Anterior cingulate cortex (tissue), 58 donors: ENCODE measurements at places on chromosomes 13 and 19.

DNA sequence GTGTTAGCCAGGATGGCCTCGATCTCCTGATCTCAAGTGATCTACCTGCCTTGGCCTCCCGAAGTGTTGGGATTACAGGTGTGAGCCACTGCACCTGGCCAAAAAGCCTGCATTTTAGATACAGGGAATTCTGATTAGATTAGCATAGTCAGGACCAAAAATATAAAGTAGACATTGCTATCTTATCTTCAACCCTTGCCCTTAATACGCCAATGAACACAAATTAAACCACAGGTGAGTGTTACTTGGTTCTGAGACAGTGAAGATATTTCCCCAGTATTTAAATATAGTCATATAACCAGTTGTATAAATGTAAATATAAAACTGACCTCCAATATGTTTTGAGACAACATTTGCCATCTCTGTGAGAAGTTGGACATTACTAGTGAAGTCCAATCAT is 52.1 kb upstream of the STK24 start:
- no peak for DNase-seq

DNA sequence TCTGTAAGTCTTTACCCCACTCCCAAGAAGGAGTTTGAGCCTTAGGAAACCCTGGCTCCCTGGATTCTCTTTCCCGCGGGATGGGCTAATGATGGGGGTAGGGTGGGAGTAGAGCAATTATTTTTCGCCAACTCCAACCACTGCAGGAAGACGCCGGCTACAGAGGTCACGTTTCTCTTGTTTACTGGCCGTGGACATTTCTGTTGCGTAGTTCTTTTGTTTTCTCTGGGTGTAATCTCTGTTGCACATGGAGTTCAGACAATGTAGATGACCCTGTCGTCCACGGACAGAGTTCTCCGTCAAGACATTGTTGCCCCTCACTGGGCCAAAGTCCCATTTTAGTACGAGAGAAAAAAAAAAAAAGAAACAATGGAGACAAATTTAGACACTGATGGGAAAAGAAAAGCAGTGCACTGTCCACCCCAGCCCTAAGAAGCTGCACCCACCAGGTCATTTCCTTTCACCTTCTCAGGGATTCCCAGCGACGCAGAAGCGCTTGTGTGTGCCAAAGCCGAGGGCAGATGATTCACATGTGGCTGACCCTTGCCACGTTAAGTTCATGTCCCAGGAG is 133.9 kb upstream of the ARGLU1 start:
- DNase-seq, result no peak

DNA sequence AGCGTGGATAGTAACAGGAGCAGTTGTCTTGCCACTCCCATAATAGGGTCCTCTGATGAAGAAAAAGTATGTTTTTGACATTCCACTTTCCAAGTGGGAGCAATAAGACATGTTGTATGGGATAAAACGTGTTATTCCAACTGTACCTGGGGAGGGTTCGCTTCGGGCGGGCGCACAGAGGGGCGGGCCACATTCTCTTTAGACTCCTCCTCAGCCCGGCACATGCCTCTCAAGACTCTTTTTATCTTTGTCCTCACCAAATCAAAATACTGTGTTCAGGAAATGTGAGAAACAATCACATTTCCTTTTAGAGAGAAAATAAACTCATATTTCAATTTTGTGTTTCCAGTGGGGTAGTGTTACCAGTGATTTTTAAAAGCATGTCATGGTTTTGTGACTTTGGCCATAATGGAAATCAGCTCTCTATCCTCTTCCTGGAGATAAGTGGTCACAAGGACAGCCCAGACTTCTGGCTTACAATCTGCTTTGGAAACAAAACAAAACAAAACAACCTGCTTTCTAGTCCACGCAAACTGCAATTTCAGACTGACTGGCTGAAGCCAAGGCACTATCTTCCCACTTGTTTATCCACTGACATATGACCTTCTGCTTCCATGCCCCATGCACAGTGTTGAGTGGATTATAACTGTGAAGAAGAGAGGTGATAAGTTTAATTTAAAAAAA is 276.1 kb downstream of the NALCN start:
- no peak for DNase-seq

DNA sequence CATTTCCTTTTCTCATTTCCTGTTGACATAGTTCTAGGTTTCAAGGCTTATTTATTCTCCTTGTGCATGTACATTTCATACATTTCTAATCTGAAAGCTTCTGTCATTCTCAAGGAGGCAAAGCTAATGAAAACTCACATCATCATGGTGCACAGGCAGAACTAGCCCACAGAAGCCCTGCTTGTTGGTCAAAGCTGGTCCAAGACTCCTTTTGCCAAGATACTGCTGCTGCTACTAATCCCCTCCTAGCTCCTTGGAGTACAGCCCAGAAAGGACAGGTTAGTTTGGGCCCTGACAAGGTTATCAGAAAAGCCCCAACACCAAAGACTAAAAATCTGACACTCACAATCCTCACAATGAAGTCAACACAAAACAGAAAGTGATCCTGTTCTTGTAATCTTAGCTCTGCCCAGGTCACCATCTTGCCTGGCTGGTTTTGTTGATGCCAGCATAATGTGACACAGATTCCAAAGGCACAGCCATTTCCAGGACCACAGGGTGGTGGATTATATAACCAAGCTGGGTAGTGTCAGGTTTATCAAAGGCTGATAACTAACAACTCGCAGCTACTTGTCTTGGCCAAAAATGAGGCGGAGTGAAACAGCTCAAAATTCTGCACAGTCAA is 417.4 kb downstream of the NDFIP2 start:
- DNase-seq, result no peak

DNA sequence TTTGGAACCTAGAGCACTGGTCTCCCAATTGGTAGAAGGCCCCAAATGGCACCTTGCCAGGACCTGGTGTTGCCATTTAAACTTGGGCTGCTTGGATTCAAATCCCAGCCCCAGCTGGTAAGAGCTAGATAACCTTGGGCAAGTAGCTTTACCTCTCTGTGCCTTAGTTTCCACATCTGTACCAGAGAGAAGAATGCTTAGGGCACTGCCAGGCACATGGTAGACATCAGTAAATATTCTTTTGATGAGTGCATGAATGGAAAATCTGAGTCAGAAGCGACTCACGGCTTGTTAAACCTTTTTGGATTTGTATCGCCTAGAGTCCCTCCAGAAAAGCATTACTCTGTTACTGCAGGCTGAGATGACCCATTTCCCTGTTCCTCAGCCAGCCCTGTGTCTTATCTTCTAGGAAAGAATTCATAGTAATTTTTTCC is 90.9 kb downstream of the SIPA1L3 start:
- DNase-seq, result no peak

GRCh38 chr19:28544451-28545261 is 668.3 kb downstream of the UQCRFS1 start:
- DNase-seq, result no peak

- DNase-seq, result no peak
Measured at GRCh38 chr19:27744926-27745768, 1467.8 kb downstream of the UQCRFS1 start.

- peak; percentile 18 for DNase-seq
Measured at GRCh38 chr19:20247016-20247683, 80.1 kb downstream of the ZNF486 start.

DNA sequence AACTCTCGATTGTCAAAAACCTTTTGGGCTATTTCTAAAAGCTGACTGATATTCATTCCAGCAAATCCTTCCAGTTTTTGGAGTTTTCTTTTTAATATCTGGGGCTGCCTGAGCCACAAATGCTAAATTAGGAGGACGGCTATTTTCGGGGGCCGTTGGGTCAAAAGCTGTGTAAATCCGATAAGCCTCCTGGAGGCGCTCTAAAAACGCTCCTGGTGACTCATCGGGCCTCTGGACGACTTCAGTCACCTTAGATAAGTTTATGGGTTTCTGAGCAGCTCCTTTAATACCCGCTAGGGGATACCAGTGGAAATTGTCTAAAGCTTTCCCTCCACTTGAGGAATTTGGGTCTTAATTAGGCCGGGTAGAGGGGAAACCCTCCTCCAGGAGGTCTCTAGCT is 66.4 kb downstream of the ZNF730 start:
- no peak for DNase-seq

DNA sequence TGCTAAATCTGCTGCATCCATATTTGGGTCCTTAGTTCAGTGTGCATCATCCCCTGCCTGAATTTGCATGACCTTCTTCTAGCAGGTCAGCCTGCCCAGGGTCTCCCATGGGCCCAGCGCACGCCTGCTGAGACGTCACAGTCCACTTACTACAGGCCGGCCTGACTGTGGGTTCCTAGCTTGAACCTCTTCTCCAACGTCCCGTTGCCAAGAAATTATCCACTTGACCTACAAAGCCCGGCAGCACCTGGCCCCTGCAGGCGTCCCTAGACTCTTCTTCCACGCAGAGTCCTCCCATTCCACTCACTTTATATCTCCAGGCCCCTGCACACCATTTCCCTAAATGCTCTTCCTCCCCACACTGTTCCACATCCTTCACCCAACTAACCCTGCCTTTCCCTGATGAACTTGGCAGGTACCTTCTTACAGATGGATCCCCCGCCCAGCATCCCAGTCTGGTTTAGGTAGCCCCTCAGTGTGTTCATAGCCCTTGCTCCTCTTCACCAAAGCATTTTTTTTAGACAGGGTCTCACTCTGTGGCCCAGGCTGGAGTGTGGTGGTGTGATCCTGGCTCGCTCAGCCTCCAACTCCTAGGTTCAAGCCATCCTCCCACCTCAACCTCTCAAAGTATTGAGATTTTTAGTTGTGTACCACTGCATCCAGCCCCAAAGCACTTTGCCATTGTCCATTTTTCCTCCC is 155.0 kb upstream of the SOX1 start:
- no peak for DNase-seq

- DNase-seq, result no peak
Measured at GRCh38 chr13:19622193-19622592, 11.3 kb upstream of the MPHOSPH8 start.

DNA sequence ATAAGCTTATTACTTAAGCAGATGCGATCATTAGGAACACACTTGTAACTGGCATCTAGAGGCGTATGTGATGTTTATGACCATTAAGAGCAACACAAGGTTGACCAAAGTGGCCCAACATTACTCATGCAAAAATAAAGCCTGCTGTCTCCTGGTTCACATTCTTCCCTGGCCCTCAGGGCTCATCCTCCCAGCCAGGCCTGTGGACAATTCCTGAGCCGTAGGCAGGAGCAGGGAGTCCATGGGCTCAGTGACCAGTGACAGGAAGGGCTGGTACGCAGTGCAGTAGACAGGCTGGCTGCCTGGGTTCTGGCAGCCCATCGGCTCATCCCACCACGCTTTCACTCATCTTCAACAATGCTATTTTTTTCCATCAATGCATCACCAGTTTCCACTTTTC is 106.0 kb downstream of the STK24 start:
- no peak for DNase-seq

DNA sequence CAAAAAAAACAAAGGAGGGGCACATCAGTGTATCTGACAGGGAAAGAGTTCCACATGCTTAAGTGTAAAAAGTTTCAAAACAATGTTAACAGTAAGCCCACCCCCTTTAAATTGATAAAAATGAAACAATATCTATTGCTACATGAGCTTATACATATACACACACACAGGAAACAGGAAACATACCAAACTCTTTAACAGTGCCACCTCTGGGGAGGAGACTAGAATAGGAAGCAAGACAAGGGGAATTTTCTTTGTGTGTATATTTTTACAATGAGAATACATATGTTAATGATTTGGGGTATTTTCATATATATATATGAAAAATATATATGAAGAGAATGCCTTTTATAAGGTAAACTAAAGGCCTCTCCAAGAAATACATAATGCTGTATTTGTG is 44.7 kb downstream of the TPT1 start:
- no peak for DNase-seq

GRCh38 chr13:110471156-110471832 is 90.2 kb downstream of the RAB20 start:
- no peak for DNase-seq

- no peak for DNase-seq
Measured at GRCh38 chr13:110722971-110723370, 9.5 kb downstream of the ING1 start.

DNA sequence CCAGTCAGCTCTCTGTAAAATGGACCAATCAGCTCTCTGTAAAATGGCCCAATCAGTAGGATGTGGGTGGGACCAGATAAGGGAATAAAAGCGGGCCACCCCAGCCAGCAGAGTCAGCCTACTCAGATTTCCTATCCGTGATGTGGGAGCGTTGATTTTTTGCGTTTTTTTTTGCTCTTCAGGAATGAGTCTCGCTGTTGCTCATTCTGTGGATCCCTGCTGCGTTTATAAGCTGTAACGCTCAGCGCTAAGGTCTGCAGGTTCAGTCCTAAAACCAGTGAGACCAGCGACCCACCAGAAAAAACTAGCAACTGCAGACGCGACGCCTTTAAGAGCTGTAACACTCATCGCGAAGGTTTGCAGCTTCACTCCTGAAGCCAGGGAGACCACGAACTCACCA is 435.7 kb downstream of the SLITRK6 start:
- DNase-seq, result no peak

- DNase-seq, result no peak
Measured at GRCh38 chr13:106117035-106117434, 418.4 kb downstream of the EFNB2 start.

DNA sequence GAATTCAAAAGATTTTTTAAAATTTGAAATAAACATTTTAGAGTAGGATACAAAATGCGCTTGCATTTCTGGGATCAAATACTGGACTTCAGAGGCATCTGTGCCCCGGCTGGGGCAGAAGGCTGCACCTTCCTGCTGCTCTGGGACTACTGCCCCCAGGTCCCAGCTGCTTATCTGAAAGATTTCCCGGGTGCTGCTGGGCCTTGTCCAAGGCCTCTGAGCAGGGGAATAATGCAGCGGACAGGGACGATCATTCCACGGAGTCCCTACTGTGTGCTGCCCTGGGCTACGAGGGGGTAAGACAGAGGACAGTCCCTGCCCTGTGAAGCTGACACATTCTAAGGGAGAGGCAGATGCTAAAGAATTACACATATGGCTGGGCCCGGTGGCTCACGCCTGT is 33.1 kb upstream of the NCCRP1 start:
- DNase-seq, result no peak

DNA sequence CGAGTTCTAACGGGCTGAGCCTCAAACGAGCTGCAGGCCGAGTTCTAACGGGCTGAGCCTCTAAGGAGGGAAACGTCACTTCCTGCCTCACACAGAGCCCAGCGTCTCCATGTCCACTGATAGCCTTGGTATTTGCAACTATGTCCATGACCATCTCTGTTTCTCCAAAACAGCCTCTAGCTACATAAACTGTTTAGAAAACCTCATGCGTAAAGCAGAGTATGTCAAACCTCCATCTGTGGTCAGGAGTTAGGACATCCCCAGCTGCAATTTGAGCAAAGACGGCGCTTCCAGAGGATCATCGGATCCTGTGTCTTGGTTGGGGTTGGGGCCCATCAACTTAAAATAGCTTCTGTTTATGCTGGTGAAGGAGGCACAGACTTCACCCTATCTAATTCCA is 20.8 kb downstream of the RASA3 start:
- DNase-seq, result no peak

- no peak for DNase-seq
Measured at GRCh38 chr13:53142306-53142705, 113.7 kb downstream of the OLFM4 start.
